H4 (cell line): ENCODE measurements at places on chromosomes 12 and 14.

DNA sequence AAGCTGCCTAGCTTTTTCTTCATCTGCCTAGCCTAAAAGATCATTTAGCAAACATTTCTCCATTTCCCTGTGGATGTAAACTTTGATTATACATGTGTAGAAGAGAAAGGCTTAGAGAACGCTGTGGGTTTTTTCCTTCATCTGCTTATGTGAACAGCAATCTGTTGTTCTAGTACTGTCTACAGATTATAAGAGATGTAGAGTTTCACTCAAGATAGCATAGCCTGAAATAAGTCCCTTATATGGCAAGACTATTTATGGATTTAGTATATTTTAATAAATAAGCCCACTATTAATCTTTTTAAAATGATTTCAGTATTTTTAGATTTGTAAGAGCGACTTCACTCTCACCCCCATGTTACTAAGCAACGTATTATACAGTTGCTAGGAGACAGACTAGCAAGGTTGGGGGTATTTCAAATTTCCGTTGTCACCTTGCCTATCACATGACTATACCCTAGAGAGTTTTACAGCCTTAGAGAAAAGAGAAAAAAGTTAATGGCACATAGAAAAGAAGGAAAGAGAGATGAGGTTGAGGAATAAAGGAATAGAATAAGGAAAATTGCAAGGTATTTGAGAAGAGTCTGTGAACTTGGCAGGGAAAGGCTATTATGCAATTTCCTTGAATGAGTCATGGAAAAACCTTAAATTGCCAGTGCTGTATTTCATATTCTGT lies 12.2 kb upstream of the TUBA1A start:
- DNase-seq = peak; percentile 73

DNA sequence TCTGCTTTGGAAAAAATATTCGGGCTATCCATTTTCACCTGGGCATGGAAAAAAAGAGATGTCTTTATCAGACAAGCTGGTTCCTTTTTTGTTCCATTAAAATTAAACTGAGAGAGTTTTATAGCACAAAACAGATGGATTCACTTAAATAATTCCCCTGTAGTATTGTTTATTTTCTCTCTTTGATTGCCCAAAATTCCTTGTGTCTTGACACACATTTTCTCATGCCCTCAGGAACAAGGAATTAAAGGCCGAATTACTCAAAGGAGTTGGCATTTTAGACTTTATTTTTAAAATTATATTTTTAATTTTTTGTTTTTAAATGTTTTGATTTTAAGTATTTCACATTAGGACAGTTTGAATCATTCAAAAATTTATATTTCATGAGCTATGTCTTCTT lies 69.6 kb upstream of the SLCO1C1 start:
- no peak for DNase-seq

GRCh38 chr14:70156592-70156991 lies 32.2 kb downstream of the SLC8A3 start:
- no peak for DNase-seq

- no peak for DNase-seq
These were observed 8.1 kb upstream of the ZFP36L1 start for GRCh38 chr14:68800953-68801352.

DNA sequence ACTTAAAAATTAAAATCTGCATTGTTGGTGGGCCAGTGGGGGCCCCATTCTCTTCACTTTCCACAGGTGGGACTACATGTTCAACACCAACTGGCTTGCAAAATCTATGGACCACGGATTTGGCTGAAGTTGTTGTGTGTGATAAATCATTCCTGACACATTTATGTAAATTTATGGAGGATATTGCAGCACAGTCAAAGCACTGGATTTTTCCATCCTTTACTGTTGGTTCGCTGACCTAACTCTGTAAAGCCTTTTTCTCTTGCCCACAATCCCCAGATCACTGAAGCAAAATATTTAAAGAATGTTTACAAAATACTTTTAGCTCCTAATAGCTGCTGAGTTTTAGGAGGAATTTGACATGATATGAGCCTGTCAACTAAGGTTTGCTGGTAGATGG lies 219.7 kb upstream of the PRICKLE1 start:
- no peak for DNase-seq

- DNase-seq = peak; percentile 42
These were observed 55.8 kb upstream of the CCDC175 start for GRCh38 chr14:59632381-59632780.

GRCh38 chr12:2836574-2836973 lies 1.7 kb upstream of the NRIP2 start:
- DNase-seq = no peak

- DNase-seq = peak; percentile 86
These were observed 20.9 kb upstream of the BLTP3B start for GRCh38 chr12:100163416-100164152.

- DNase-seq = peak; percentile 43
These were observed 111.5 kb downstream of the PAX9 start for GRCh38 chr14:36773136-36773540.

GRCh38 chr12:71872972-71873371 lies 33.4 kb downstream of the TBC1D15 start:
- no peak for DNase-seq

DNA sequence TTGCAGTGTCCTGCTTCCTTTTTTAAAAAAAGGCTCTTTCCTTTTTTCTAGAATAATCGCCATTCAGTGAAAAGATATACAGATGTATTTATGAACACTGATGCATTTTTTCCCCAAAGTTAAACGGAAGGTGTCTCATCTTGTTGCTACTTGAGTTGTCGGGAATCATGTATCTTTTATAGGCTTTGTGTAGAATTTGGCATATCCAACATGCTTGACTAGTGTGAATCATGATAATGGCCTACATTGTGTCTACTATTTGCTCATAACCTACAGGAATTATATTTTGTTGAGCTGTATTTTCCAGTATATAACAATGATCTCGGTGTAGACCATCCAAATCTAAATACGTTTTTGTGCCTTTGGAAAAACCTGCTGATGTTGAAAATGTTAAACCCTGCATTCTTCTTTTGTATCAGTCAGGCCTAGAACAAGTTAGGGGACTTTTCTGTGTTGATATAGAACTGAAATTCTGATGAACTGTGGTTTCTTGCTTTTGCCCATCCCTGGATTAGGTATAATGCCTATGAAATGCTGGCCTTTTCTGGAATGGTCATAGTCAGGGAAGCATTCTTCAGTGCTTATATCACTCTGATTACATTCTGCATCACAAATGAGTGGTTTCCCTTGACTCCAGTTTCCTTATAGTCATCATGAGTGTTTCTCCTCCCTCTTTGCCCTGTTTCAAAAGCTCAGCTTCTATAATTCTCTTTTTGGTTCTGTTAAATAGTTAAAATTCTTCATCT lies 10.8 kb downstream of the BMAL2 start:
- DNase-seq = peak; percentile 67

GRCh38 chr14:72663956-72664650 lies 229.8 kb downstream of the DPF3 start:
- no peak for DNase-seq

GRCh38 chr12:130480887-130481286 lies 143.2 kb downstream of the PIWIL1 start:
- no peak for DNase-seq

DNA sequence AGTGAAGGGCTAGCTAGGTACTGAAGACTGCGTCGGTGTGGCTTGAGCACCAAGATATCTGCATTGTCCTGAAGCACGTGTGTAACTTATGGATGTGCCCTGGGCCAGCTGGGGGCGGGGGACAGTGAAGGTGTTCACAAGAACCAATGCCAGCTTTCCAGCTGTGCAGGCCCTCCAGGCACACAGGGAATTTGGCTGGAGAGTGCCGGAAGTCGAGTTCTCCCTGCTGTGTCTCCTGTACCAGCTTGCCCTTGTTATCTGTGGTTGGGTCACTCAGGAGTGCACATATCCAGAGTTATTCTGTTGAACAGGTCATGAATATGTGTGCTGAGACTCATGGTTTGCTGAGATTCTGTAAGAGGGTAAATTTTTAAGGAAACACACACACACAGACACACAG lies 75.9 kb upstream of the CRY1 start:
- DNase-seq = no peak

DNA sequence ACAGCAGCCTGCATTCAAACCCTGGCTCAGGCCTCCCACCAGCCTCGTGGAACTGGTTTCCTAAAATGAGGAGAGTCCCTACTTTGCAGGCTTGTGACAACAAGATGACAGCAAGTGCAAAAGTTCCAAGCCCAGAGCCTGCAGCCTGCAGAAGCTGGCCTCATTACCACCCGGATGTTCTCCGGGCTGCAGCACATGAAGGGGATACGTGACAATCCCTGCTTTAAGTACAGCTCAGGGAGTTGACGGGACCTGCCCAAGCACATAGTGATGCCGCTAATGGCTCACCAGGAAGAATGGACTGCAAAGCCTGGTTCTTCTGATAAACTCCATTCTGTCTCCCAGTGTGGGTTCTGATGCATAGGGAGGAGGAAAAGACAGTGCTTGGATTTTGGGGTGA lies 15.0 kb downstream of the SSH1 start:
- no peak for DNase-seq

GRCh38 chr12:131711551-131712205 lies 788 bp downstream of the SFSWAP start:
- no peak for DNase-seq

GRCh38 chr14:34208532-34208931 lies 253.5 kb downstream of the SPTSSA start:
- DNase-seq = no peak

GRCh38 chr14:103593577-103593976 lies 30.8 kb downstream of the COA8 start:
- no peak for DNase-seq

DNA sequence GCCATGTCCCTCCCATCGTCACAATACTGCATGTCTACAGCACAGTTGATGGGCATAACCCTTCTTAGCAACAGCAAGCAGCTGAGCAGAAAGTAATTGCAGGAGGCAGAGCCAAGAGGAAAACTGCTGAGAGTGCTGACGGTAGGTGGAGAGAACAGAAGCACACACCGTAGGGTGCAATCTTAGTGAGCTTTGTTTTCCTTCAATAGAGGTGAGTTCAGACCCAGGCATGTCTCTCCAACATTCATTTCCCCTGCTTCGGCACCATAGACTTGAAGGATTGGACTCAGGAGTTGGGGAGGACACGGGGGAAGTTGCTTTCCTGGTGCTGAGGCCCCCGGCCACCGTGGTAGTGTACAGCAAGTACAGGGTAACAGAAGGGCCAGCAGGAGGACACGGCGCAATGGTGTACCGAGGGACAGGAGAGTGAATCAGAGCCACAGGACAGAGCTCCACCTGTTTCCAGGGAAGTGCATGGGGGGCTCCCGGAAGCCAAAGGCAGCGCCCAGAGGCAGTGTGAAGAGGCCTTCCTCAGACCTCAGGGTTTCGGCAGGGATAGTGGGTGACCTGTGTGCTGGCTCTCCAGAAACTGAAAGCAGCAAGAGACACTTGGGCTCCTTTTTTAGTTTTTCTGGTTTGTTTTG lies 36.3 kb upstream of the SINHCAF start:
- no peak for DNase-seq

GRCh38 chr14:87229131-87229530 lies 763.9 kb downstream of the GALC start:
- DNase-seq = no peak

DNA sequence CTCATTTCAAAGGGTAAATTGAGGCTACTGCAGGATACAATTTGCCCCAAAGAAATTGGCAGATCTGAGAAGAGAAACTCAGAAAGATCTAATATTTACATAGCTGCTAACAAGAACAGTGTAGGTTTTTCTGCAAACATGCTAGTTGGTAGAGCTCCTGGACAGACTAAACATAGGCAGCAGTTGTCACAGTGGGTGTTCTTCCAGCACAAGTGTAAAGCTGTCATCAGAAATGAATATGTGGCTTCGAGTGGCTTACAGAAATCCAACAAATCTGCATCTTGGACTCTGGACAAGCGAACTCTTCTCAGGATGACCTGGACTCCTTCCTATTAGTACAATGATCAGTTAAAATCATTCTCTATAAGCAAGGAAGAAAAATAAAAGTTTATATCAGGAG lies 5.9 kb downstream of the CBX5 start:
- DNase-seq = no peak

- DNase-seq = peak; percentile 59
These were observed 59.9 kb upstream of the FBRSL1 start for GRCh38 chr12:132429946-132430643.

- DNase-seq = peak; percentile 16
These were observed 58.1 kb upstream of the SRSF5 start for GRCh38 chr14:69708586-69709560.

GRCh38 chr12:68675101-68675842 lies 11.5 kb upstream of the NUP107 start:
- no peak for DNase-seq

DNA sequence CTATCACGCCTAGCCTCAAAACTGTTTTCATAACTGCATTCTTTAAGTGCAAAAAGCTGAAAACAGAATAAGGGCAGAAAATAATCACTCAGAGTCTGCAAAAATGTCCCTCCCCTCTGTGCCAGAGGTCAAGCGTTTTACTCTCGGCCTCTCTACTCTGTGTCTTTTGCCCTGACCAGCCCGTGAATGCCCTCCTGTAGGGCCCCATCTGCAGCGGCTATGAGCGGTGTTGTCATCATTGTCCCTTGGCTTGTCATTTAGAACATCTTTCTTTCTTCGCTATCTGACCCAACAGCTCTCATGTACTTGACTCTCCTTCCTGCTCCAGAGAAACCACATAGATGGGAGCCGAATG lies 21.7 kb downstream of the ELK3 start:
- DNase-seq = no peak

- DNase-seq = no peak
These were observed 155.7 kb upstream of the LRIG3 start for GRCh38 chr12:59075968-59076490.

GRCh38 chr14:65346895-65347294 lies 65.6 kb upstream of the FUT8 start:
- no peak for DNase-seq

- no peak for DNase-seq
These were observed 26.0 kb upstream of the ATP2A2 start for GRCh38 chr12:110254971-110255540.

- no peak for DNase-seq
These were observed 152.9 kb downstream of the EPS8 start for GRCh38 chr12:15636060-15636890.

GRCh38 chr14:75499084-75499875 lies 23.0 kb upstream of the BATF start:
- no peak for DNase-seq

DNA sequence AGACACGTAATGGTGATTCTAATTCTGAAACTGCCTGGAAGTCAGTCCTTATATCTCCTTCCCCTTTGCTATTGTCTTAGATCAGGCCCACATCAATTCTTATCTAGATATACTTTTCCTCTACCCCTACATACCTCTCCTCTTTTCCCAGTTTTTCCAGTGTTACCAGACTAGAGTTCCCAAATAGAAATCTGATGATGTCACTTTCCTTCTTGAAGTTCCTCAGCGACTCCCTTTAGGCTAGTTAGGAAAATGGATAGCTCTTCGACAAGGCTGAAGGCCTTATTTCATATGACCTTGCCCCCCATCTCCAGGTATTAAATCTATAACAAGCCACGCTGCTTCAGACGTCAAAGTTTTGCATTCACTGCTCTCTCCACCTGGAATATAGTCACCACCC lies 201.1 kb upstream of the ATP2B1 start:
- no peak for DNase-seq
